ENCODE measurements at places on chromosomes 7 and 10.

DNA sequence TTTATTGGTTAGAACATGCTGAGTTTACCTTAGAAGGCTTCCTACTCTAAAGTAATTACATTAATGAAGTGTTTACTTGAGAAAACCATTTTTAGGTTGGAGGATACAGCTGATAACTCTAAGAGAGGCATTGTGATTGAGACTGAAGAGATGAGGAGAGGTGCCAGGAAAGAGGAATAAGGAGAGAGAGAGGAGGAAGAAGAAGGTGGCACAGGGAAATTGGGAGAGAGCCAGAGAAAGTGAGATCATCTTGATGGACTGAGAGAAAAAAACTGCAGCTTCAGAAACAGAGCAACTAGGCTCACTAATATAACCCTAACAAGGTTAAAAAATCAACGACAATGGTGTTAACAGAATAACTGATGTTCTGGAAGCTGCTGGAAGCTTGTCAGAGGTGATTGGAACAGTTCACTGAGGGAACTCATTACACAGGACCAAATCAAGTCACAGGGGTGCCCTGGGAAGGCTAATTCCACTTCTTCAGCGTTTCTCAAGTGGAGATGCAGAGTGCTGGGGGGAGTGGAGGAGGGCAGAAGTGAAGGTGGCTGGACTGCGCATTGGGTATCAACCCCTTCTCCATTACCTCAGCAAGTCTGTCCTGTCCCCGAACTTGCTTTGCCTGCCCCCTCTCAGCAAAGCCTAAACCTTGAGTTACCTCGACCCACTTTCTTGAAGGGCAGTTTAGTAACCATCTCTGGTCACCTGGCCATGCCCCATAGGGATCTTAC lies 6.9 kb upstream of the SORBS1 start:
- DNase-seq = no peak

- DNase-seq = no peak
Measured at GRCh38 chr7:33559324-33559710, 346.0 kb upstream of the BMPER start.

- no peak for DNase-seq
Measured at GRCh38 chr7:120825576-120825975, 32.4 kb downstream of the TSPAN12 start.

DNA sequence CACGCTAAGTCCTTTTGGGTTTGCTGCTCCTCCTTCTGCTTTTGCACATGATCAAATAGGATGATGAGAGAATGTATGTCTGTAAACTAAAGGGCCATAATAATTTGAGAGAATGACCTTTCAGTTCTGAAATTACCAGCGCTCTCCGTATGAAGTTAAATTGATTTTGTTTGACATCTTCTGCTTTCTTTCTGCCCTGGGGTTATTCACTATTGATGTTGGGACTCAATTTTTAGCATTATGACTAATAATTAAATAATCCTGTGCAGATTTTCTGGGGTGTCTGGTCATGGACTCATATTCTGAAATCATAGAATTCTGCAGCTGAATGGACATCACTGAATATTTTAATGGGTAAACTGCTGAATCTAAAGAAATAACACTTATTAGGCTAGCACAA lies 423.2 kb downstream of the POM121L12 start:
- DNase-seq = no peak

GRCh38 chr10:101044117-101044516 lies 13.1 kb downstream of the SFXN3 start:
- no peak for DNase-seq

DNA sequence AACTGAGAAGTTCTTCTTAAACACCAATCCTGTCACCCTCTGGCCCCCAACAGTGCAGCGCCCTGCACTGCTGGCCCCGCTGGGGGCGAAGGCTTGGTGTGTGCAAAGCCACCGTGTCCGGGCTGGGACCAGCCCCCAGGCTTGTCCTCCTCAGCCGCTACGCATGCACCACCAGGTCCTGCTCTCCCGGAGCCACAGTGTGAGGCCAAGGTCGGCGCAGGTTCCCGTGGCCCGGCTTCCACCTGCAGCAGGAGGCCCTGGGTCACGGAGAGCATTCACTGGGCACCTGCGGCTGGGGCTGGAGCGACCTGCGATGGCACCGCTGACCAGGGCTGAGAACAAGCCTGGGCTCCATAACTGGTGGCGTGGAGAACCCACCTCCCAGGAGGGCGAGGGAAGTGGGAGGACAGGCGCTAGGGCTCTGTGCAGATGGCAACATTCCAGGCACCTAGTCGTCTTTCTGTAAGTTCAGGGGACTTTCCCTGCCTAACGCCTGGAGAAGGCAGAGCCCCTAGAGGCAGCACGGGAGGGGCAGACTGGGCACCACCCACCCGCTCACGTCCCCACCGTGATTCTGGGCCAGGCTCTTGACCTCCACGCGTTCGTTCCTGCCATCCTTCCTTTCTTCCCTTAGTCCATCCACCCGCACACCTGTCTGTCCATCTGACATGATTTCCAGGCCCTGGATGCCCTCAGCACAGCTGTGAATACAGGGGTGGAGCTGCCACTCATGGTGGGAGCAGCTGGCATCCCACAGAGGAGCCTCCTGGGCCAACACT lies 271.6 kb downstream of the ELFN1 start:
- DNase-seq = no peak

- DNase-seq = no peak
Measured at GRCh38 chr10:72379062-72379461, 24.3 kb upstream of the DNAJB12 start.

DNA sequence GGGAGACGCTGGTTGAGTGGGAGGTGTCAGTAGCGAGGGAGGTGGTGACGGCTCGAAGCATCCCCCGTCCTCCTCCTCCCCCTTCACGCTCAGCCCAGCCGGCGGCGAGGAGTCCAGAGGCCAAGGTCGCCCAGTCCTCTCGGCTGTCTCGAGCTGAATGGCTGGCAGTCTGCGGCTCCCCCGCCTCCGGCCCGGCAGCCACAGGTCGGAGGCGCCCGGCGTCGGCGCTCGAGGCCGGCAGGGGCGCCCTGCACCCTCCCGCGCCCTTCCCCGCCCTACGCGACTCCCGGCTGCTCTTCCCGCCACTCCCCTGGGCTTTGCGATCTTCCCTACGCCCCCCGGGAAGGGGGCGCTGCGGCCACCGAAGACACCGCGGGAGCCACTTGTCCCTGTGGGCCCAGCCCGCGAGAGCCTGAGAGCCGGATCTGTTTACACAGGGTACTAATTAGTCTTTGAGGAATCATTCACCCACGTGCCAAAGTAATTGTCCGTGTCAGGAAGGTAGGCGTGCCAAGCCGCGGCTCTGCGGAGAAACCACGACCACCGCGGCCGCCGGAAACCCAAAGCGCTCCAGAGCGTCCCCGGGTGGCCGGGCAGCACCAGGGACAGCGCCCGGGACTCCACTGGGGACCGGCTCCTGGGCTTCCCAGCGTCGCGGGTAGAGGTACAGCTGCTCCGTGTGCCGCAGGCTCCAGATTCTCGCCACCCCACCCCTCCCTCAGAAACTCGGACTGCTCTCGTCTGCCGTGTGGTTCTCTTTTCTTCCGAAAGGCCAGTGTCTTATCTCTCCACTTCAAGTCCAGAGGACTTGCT lies at the start of gene NXPH1:
NXPH1 (plus strand) TSS at position 133 of the 813 bp plus-strand sequence.
- no peak for DNase-seq

DNA sequence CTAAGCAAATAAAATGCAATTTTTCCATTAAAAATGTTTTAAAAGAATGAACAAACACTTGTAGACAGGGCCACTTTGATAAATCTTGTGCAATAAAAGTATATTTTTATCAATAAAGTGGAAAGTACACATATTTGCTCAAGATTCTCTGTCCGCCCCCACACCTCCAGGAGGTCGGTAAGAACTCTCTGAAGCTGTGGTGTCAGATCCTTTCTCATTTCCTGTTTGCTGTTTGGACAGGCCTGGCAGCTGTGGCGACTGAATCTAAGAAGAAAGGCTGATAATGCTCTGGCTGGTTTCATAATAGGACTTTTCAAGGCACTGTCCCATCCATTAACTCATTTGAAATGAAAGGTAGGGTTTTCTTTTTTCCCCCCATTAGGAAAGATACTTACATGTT lies 15.3 kb upstream of the ASB4 start:
- peak; percentile 59 for DNase-seq

GRCh38 chr7:114843102-114843501 lies 78.8 kb upstream of the MDFIC start:
- DNase-seq = no peak

- DNase-seq = no peak
Measured at GRCh38 chr7:149766135-149766675, 7.2 kb downstream of the ZNF467 start.

GRCh38 chr10:99395750-99396445 lies 34.5 kb downstream of the GOT1 start:
- DNase-seq = peak; percentile 52

DNA sequence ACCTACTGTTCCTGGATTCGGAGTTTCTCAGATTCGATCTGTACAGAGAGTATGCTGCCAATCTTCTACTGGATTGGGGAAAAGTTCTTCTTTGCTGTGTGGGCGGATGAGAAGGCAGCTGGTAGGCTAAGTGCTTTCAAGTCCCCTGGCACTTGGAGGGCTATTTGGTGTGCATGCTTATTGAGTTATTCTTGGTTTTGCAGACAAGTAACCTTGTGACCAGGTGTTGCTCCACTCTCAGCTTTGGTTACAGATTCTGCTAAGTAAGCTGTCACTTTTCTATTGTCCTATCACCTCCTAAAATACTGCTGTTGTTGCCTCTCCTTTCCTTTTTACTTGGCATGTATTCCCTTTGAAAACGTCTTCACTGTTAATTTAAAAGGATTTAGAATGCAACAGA lies 1375.1 kb upstream of the LRRTM3 start:
- no peak for DNase-seq

Measured in skeletal muscle cell (primary cell).